ENCODE measurements at places on chromosomes 2 and 18. TPM values are rescaled to one million over a fixed set of nuclear protein-coding genes. Genes with fewer than 3 reads are reported as not detected.

The SULT1C2 gene
- total RNA-seq = 21.5 TPM

DNA sequence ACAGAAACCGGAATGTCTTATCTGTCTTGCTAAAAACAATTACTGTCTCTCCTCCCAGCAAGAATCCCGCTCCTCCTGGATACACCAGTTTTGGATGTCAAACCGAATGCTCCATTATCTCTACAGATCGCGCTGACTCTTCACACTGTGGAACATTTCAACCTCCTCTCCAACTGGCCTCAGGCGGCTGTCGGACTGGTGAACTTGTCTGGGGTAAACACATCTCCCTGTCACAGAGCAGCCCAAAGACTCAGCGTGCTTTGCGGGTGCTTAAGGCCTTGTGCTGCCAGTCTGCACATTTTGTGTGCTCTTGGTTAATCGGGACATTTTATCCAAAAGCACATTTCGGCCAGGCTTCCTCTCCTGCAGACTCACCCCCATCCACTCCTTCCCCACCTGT, 173.1 kb downstream of the ICOS start:
- DNase-seq = no peak

GRCh38 chr2:199382091-199382490, 75.6 kb downstream of the SATB2 start:
- no peak for DNase-seq

DNA sequence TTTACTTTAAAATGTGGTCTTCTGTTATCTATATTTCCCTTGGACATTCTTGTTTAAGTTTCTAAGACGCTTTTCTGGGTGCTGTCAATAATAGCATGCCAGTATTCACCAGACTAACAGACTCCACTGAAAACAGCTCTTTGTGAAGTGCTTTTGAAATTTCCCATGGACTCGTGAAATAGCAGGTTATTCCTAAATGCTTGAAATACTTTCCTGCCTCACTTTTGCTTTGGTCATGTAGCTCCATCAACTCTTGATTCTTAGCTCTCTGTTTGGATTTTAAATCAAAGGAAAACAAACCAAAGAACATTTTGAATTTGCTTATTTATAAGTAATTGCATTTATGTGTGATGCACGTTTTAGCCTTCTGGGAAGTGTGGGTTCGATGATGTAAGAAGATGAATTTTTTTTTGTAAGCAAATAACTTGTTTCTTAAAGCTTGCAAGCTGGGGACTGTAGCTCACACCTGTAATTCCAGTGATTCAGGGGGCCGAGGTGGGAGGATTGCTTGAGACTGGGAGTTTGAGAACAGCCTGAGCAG, 147.8 kb downstream of the WDSUB1 start:
- DNase-seq = no peak

The EMX1 gene
- 1.2 TPM for total RNA-seq

DNA sequence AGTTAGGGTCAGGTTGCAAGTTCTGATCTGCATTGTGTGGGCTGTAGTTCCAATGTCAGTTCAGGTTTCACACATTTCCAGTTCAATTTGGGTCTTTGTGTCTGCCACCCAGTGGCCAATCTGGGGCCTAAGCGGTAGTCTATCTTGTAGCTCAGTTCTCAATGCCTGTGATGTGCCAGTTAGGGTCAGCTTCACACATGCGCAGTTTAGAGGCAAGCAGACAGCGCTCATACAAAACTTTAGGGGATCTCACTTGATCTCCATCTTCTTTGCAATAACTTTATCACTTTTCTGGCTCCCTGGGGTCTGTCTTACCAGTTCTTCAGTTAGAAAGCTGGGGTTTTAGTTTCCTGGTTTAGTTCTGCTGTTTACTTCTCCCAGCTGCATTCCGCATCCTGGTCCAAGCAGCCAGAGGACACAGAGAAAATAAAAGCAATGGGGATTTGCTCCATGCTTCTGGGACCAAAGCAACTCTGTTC, 11.0 kb upstream of the ZNF24 start:
- peak; percentile 85 for DNase-seq

DNA sequence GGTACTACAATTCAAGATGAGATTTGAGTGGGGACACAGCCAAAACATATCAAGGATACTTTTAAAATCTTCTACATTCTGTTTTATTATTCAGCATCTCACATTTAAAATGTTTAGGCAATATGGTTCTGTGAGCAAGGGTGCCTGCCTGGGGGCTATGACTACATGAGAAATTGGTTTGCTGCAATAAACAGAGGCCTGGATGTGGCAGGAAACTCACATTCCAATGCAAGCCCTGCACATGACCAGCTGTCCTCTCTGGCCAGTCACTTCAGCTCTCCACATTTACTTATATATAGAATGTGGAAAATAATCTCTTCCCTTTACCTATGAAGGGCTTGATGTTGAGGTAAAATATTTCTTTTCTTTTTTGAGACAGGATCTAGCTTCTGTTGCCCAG, 193.4 kb downstream of the LRRTM1 start:
- DNase-seq = no peak

- DNase-seq = no peak
Observed at GRCh38 chr2:231612109-231612455, 19.4 kb downstream of the TEX44 start.

DNA sequence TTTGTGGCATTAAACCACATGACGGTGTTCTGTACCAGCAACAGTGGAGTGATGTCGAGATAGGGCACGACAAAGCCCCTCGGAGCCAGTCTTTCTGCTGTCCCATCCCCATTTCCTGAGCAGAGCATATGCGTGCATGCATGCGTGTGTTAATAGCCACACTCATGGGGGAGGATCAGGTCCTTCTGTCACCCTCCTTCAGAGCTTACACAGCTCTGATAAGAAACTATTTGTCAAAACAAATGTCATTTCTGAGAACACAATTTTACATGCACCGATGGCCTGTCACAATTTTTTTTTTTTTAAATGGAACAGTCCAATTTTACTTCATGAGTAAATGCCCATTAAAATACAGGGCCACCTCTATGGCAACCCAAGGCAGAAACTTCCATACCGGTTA, 95.9 kb upstream of the ZBTB14 start:
- no peak for DNase-seq

DNA sequence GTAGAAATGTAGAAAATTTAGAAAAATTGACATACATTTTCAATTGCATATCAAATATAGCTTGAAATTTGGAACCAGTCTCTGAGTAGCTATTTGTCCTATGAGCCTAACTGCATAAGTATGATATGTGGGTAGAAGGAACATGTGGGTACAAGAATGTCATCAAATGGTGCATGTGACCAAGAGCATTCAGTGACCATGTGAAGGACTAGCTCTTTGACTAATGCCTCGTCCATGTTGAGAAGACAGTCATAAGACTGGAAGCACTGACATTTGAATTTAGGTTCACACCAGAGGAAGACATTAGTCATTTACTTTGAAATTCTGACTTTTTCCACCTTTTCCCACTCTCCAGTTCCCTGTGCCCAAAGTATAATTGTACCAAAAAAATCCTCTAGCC, 12.6 kb downstream of the MRPL44 start:
- no peak for DNase-seq

DNA sequence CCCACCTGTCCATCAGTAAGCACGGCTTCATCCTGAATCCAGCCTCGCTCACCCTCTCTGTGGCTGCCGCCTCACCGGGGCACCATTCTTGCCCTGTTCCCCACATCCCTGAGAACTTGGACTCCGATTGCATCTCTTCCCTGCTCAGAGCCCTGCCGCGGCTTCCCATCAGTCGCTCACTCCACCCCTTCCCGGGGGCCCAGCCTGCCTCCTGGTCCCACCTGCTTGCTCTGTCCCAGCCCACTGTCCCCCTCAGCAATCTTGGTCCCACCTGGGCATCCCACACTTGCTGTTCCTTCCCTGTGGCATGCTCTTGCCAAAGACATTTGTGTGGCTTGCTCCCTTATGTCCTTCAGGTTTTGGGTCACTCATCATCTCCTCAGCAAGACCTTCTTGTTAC, 56.3 kb downstream of the GREB1 start:
- no peak for DNase-seq

DNA sequence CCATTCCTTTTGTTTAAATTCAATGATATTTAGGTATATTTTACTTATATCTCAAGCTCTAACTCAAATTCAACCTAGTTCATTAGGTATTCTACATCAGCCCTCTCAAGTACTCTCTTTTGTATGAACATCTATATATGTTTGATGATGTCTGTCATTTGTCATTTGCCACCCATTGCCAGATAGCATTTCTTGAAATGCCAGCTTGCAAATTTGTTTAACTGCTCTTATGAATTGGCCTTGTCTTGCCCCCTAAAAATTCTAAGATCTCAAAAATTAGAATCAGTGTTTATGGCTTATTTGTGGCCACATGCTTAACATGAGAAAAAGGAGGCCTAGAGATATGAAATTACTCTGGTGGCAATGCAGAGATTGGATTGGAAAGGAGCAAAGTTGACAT, 1140.3 kb upstream of the DDX18 start:
- DNase-seq = no peak

DNA sequence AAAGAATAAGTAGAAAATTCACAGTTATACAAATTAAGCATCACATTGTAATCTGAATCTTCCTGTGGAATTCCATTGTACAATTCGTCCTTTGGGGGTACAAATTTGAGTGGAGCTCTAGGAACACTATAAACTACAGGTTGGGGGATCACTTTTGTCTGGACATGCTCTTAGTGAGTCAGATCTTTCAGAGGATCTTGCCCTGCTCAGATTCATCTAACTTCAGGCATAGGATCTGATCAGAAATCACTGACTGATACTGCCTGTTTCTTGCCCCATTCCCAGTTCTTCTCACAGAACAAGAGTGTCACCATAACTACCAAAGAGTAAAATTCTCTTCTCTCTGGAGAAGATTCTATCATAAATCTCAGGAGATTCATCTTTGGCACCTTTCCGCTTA, 10.7 kb upstream of the VSNL1 start:
- no peak for DNase-seq

- no peak for DNase-seq
Observed at GRCh38 chr2:16656784-16657391, 8.7 kb downstream of the CYRIA start.

DNA sequence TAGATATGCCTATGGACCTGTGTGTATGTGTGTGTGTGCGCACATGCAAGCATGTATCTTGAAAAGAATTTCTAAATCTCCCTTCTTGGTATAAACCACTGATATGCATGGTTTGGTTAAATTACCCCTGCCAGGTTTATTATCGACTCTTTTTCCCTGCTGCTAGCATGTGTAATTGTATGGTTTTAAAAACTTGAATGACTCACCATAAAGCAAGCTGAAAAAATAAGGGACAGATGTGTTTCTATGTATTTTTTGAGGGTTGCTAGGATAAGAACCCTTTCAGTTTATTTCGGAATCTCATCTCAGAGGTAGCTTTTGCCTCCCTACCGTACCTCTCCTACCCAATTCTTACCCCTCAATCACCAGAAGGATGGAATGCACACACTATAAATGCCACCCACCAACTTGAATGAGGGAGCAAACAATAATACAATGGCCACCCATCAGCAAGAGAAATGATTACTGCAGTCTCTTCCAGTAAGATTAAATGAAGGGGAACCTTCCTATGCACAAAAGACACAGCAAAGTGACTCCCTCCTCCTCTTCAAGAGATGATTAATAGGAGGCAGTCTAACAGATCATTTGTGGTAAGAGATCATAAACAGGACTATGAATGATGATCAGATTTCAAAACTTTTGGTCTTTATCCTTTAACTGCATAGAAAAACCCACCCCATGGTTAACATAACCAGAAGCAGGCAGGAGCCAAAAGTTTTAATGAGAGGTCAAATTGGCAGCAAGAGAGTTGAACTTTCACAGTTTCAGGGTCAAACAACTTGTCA, 357.2 kb downstream of the SATB2 start:
- DNase-seq = no peak

DNA sequence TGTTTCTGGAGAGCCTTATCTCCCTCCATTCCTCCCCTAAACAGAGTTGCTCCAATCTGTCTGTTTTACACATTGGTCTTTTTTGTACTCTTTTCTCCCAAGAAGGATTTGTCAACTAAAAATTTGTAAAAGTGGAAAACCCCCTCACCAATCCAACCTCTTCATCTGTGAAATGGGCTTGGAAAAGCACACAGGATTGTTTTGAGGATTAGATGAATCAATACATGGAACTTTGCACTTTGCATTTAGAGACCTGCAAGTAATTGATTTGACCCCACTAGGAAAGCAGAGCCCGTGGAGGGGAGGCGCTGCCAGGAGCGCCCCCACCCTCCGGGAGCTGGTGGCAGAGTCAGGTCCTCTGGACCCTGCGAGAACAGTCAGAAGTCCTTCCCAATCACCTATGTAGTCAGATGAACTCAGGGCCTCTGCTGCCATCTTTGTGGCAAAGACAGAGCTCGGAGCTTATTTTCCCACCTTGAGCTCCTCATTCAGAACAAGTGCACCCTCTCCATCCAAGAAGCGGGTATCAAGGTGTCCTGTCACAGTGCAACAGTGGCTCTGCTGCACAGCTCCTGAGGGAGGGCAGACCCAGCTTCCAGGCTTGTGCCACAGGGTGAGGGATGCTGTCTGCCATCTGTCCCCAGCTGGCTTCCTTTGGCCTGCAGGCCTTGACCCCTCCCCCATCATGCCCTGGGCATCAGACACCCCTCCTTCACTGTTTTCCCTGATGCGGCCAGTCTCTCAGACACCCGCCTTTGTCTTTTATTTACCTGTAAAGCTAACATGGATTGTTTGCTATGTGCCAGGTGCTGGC, 1.7 kb upstream of the TMEM185B start:
- DNase-seq = no peak

The ERFE gene
- total RNA-seq = 0.27 TPM

DNA sequence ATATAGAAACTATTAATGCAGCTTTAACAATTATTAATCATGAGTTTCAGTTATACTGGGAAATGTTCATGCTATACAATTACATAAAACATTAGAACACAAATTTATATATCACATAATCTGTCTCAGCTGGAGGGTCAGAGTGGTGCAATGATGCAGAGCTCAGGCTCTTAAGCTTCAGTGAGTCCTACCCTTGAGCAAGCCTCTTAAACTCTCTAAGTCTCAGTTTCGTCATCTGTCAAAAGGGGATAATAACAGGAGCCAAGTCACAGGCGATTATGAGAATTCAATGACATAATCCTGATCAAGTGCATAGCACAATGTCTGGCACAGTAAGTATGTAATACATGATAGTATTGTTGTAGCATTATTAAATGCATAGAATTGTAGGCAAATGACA, 46.0 kb downstream of the LAMA1 start:
- DNase-seq = no peak

- DNase-seq = no peak
Observed at GRCh38 chr2:112646791-112647689, 1.3 kb downstream of the SLC20A1 start.

DNA sequence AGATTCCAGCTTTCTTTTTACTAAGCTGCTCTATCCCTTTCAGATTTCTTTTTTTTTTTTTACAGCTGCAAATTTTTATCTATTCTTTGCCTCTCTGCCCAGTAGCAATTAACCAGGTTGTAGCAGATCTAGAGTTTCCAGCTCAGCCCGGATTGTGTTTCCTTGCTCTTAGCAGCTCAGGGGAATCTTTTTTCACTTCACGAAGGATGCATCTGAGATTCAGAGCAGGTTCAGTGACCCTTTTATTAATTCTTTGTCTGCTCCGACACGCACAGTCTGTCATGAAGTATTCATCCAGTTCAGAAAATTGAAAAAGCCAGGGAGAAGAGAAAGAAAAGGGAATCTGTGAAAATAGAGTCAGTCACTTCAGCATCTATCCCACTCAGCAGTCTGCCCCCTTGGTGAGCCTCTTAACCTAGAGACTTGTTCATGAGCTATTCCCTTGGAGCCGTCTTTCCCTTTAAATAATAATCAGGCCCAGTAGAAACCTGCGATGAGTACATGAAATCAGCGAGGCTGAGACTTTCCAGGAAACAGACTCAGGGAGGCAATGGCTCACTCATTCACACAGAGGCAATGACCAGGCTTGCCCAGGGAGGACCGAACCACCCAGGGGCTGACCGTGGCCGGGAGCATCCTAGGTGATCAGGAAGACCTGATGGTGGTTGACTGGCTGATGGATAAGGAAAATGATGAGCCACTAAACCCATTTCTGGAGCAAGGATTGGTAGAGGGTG, 103.4 kb upstream of the ITGA6 start:
- DNase-seq = no peak

All from hepatocyte (in vitro differentiated cells).